ENCODE measurements at places on chromosomes 7 and 10.

DNA sequence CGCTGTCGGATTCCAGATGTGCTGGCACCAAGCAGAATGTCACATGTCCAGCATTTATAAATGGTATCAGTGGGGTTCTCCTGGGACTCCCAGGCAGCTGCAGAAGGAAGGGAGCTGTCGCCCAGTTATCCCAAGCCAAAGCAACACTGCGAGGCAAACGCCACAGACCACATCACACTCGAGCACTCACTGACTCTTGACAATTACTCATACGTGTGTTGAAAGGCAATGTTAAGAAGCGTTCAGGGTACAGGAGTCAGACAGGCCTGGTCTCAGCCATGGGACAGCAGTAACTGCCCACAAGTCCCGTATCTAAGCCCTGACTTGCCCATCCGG lies 113.4 kb downstream of the DIP2C start:
- DNase-seq, result no peak

GRCh38 chr7:67045496-67045995 lies 48.9 kb downstream of the TYW1 start:
- DNase-seq, result no peak

DNA sequence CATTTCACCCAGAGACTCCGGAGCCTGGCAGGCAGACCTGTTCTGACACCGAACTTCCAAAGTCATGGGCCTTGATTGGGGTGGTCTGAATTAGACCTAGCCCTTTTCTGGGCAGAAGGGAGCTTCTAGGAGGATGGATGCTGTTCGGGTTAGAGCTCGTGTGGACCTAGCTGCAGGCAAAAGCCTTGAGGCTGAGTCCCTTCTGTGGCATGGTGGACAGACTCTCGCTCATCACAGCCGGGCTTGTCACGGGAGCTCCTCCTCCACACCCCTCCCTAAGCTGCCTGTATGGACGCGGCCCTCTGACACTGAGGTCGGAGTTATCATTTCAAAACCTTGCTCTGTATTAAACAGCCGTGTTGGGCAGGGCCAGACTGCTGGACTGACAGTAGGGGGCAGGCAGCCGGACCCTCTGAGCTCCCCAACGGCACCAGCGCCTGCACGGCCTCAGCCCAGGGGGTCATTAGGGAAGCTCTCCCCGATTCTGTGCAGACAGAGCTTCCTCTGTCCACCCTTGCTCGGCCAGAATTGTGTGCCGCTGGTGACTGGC lies 2.2 kb downstream of the IRF5 start:
- DNase-seq, result no peak

DNA sequence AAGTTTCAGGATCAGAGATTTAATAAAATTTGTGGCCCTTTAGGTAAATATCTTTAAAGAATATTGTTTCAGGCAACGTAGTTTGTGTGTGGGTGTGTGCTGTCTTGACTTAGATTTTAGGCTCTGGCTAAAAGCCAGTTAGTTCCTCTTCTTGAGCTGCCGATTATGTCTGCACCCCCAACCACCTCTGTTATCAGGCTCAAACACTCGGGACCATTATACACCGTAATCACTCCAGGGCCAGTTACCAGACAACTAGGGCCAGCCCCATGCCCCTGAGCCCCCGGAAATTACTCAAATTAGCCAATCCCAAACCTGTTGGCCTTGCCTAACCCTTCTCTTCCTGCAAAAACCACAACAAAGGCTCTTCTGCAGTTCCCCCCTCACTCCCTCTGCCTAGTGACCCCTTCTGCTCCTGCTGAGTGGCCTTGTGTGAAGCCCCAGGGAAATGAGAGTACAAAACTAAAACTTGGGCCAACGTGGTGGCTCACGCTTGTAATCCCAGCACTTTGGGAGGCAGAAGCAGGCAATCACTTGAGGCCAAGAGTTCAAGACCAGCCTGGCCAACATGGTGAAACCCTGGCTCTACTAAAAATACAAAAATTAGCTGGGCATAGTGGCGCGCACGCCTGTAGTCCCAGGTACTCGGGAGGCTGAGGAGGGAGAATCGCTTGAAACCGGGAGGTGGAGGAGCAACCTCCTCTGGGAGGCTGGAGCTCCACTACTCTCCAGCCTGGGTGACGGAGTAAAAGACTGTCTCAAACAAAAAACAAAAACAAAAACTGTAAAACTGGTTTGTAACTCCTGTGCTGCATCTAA lies 9.2 kb upstream of the HNRNPF start:
- no peak for DNase-seq
